ENCODE measurements at places on chromosomes 7 and 10.

DNA sequence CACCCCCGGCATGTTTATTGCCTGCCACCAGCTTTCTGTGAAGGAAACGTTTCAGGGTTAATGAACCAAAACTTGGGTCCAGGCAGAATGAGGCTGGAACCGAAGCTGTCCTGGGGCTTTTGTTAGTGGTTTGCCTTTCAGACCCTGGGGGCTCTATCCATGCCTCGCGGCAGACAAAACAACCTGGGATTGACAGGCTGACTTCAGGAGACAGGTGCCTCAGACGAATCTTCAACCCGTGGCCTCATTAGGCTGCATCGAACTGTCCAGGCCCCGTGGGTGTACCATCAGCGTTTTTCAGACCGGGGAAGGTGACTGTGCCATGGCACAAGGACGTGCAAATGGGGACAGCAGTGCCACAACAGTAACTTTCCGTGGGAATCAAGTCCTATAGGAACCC lies 259.3 kb upstream of the SHH start:
- DNase-seq, result no peak

DNA sequence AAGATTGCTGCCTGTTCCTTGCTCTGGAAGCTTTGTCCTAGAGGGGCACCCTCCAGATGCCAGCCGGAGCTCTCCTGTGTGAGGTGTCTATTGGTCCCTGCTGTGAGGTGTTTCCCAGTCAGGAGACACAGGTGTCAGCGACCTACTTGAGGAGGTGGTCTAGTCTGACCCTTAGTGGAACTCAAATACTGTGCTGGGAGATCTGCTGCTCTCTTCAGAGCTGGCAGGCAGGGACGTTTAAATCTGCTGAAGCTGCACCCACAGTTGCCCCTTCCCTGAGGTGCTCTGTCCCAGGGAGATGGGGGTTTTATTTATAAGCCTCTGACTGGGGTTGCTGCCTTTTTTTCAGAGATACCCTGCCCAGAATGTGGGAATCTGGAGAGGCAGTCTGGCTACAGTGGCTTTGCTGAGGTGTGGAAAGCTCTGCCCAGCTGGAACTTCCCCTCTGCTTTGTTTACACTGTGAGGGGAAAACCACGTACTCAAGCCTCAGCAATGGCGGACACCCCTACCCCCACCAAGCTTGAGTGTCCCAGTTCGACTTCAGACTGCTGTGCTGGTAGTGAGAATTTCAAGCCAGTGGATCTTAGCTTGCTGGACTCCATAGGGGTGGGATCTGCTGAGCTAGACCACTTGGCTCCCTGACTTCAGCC lies 119.2 kb downstream of the PPP1R9A start:
- DNase-seq, result no peak

- peak; percentile 81 for DNase-seq
Measured at GRCh38 chr7:108824840-108825580, 255.3 kb downstream of the DNAJB9 start.

DNA sequence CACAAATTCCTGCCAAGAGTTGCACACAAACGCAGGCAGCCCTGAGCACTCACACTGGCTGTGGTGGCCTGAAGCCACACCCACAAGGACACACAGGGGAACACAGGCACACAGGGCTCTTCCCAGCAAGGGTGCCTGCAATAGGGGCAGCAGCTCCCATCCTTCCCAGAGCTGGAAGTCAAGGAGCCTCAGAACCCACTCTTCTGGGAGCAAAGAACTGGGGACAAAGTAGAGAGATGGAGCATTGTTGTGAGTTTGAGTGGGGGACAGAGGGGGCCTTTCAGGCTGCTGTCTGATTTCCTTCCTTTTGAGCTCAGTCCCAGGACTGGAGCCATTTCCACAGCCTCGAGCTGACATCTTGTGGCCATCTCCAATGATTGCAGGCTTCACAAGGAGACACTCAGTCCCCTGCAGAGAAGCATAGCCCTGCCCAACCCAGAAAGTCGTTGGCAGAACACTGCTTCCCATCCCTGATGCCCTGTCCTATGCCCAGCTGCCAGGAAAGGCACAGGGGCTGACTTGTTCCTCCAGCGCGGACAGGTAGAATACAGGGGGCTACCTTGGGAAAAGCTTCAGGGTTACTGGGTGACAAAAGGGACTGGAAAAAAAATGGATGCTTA lies 34.4 kb upstream of the SLF2 start:
- peak; percentile 48 for DNase-seq

DNA sequence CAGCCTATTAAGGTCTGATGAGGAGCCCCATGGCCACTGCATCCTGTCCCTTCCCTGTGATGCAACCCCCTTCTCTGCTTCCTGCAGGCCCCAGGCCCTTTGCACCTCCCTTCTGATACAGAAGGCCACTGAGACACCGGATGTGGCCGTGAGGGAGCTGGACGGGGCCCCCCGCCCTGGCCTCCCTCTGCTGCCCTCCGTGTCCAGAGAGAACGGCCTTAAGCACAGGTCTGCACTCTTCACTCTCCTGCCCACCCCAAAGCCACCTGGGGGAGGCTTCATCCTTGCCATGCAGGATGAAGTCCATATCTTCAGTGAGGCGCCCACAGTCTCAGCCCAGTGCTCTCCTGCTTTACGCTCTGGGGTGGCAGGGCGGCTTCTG lies 86.9 kb upstream of the GNA12 start:
- DNase-seq, result no peak

DNA sequence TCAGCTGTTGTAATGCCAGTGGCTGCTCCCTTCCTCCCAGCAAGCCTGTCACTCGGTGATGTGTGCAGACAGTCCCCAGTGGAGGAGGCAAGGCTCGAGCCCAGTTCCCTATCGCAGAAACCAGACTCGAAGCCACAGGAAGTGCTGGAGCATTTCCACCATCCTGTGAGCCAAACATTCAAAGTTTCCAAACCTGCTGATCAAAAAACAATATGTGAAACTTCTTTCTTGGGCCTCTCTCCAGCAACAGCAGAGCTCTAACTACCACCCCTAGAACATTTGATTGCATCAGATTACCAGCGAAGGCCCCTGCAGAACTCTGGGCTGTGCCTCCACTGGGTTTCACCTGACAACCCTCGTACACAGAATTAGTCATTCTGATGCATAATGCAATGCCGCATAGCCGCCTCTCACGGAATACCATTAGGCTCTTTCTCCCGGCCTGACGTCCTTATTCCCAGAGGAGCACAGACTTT lies 94.0 kb downstream of the ELMO1 start:
- no peak for DNase-seq

- no peak for DNase-seq
Measured at GRCh38 chr7:84939888-84940287, 247.0 kb downstream of the SEMA3D start.
